ENCODE measurements at places on chromosomes 2 and 18. TPM values are rescaled to one million over a fixed set of nuclear protein-coding genes. Genes with fewer than 3 reads are reported as not detected.

Gene SELENOI
- 33.4 TPM for total RNA-seq

DNA sequence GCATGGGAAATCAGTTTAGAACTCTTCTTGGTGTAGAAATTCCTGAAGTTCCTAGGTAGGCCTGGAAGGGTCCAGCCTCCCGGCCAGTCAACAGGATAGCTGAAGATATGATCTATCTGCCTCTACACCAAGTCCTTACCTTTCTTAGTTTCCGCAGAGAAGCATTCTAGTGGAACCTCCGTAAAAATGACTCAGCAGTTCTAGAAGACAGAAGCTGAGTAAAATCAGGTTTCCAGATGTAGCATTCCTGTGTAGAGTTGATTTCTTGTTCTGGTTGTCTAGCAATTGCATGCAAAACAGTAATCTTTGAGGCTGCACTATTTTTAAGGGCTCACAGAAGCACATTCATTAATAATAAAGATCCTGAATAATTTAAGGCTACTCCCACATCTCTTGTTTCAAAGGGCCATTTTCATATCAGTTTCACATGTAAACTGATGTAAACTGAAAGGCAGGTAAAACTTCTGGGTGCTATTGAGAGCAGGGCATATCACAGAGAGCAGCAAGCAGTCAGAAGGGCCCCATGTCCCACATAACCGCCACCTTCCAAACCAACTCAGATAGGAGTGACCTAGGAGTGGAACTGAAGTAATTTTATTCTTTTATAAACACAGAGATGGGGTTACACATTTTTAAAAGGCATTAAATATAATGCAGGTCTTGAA lies 3.2 kb upstream of the DYTN start:
- no peak for DNase-seq

DNA sequence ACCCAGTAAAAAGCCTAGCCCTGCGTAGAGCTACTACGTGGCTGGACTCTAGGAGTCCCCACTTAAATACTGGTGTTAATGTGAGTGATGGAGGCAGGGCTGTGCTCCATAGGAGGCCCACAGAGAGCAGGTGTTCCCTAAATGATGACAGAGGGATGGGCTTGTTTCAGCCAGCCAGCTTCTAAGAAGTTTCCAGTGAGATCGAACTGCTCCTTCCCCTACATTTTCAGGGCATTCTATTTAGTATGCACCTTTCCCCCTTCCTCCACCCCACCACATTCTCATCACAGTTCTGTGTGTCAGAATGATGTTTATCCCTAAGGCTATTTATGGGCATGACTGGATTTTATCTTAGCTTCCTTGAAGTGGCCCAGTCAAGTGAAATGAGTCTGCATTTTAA lies 213.0 kb downstream of the TRIB2 start:
- no peak for DNase-seq

- no peak for DNase-seq
Observed at GRCh38 chr2:74414441-74414840, 7.0 kb downstream of the C2orf81 start.

Data from vagina (tissue), 2 donors.